ENCODE measurements at places on chromosomes 3 and 15.

DNA sequence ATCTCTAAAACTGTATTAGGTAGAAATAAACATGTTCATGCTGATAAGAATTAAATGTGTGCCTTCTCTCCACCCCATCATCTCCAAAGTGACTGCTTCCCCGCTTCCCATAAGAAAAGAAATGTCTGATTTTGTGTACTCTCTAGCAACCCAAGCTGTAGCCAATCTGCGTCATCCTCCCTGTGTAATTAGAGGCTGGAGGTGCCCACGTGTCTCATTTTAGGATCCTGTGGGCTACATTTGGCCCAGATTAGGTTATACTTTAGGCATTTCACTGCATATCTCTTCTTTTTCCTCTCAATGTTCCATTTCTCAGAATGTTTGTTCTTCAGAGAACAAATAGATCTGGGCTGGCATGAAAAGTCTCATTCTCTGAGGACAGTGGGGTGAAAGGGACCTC, 19.3 kb upstream of the ZNF148 start:
- no peak for DNase-seq

- DNase-seq: no peak
These were observed 1092.2 kb upstream of the CFAP20DC start for GRCh38 chr3:60142009-60142408.

- DNase-seq: no peak
These were observed 68.1 kb downstream of the SYNM start for GRCh38 chr15:99172989-99173388.

- DNase-seq: no peak
These were observed 74.2 kb upstream of the FNDC3B start for GRCh38 chr3:171965067-171965712.

- no peak for DNase-seq
These were observed 37.4 kb upstream of the AZI2 start for GRCh38 chr3:28386049-28386448.

DNA sequence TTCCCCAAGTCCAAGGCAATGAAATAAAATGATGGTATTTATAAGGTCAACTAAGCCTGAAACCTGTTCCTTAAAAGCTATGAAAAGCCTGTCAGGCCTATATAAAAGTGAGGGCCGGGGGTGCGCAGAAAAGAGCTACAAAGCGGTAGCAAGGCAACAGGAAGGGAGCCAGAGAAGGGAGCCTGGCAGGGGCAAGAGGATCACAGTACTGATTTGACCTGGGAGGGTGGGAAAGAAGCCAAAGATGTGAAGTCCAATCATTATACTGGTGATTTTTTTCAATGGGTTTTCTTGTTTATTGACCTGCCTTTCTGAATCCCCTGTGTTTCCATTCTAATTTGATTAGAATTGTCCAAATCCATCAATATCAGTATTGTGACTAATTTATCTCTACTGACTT, 64.3 kb upstream of the STT3B start:
- no peak for DNase-seq

DNA sequence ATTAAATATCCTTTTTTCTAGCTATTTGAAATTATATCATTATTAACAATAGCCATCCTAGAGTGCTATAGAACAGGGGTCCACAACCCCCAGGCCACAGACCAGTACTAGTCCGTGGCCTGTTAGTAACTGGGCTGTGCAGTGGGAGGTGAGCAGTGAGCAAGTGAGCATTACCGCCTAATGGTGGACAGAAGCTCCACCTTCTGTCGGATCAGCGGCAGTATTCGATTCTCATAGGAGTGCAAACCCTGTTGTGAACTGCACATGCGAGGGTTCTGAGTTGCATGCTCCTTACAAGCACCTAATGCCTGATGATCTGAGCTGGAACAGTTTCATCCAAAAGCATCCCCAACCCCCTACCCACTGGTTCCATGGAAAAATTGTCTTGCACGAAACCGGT, 11.7 kb downstream of the CLDN16 start:
- no peak for DNase-seq
